ENCODE measurements at places on chromosomes 13 and 19.

DNA sequence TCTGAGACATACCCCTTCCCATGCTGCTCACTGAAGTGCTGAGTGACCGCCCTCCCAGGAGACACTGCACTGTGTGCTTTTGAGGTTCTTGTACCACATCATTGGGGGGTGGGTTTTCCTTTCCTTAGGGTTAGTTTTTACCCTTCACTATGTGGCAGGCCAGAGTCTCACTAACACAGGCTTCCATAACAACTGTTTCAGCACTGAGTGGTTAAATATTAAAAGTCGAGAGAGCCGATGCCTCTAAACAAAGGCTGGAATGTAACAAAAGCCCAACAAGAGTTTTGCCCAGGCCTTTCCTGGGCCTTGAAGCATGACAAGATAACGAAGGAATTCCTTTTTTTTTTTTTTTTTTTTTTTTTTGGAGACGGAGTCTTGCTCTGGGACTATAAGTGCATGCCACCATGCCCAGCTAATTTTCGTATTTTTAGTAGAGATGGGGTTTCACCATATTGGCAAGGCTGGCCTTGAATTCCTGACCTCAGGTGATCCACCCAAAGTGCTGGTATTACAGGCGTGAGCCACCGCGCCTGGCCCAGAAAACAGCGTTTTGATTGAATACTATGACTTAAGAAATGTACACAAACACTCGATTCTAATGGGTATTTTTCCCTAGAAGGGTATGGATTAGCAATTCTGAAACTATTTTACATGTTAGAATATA, 46.5 kb downstream of the ZNF823 start:
- no peak for DNase-seq

GRCh38 chr13:99926014-99926731, 45.4 kb downstream of the ZIC5 start:
- DNase-seq = no peak

DNA sequence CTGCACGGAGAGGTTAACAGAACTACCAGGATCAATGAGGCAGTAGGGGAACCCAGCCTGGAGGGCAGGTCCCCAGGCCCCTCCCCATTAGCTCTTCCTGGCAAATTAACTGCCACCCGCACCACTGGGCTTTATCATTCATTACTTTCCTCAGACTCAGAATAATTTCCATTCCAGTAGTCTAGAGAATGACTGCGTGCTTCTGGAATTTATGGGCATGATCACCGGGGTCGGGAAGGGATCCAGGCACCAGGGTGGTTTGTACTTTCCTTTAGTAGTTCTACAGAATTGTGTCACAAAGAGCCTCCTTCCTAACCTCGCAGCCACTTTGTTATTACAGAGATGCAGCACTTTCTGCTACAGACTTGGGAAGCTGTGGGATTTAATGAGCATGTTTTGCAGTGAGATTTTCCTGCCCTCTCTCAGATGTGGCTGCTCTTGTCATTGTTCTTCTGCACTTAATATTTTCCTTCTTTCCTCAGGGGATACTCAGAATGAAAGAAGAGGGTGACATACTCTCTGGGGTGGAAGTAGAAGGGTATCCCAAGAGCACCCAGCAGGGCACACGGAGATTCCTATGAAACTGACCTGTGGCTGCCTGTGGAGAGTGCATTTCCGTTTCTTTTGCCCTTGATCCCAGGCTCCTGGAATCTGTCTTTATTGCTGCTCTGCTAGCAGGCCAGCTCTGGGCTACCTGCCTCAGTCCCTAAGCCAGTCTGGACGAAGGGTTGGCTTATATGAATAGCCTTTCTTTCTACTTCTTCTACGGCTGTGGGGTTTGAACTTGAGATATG, 285.0 kb upstream of the SLC10A2 start:
- no peak for DNase-seq

GRCh38 chr13:75864718-75865117, 228.6 kb downstream of the LMO7 start:
- no peak for DNase-seq

DNA sequence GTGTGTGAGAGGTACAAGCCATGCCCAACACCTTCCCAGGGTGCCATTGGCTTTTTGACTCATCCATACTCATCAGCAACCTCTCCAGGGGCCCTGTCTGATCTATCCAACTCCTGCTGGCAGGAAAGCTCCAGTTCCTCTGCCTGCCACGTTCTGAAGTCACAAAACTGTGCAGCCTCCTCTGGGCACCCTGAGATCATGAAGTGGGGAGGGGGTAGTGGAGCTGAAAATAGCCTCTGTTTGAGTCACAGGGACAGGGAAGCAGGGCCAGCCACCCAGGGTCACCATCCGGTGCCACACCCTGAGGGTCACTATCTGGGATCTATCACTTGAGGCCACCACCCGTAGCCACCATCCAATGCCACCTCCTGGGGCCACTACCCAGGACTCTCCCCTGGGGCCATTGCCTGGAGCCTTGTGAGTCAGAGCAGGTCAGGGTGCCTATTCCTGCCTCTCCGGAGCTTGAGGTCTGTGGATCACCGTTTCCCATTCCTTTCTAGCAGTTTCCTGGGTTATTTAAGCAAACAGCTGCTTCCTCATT, 172.1 kb downstream of the NUFIP1 start:
- DNase-seq = no peak

DNA sequence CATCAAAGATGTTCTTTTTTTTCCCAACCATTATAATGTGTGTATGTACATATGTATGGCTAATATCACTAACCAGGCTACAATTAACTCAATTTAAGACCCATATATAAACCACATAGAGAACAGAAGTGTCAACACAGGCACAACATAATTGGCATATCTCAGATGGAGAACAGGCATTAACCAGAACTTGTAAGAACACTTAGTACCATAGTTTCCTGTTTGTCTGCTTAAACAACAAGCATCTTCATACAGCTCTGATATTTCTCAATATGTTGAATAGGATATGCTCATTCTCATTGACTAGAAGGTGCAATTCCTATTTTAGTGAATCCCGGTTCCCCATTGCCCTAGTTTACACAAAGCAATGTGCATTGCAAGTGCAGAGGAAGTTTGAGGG, 116.9 kb upstream of the EDNRB start:
- no peak for DNase-seq

DNA sequence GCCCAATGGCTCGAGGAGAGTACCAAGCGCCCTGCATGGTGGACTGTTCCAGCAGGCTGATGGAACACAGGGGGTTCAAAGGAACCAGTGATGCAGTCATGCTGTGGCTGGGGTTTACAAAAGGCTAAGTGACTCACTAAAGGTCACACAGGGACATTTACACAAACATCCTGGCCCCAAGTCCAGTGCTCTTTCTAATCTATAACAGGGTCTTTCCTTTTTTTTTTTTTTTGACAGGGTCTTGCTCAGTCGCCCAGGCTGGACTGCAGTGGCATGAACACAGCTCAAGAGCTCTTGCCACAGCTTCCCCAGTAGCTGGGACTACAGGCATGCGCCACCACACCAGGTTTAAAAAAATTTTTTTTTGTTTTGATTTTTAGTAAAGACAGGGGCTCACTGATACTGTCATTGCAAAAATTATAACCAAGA, 2.8 kb upstream of the SLC25A15 start:
- peak; percentile 60 for DNase-seq

DNA sequence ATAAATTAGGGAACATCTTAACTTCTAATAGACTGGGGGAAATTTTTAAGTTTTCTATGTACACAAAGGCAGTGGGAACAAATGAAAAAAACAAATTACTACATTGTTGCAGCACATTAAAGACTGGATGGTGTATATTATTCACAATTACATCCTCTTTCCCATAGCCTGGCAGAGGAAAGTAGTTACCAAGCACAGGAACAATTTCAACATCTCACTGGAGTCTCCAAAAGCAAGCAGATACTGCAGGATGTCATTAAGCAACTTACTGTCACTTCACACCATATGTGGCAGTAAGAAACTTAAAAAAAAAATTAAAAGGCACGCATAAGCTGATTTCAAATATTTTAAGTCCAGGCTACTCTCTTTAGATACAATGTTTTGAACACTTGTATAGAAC, 6.4 kb upstream of the EFNB2 start:
- DNase-seq = no peak

DNA sequence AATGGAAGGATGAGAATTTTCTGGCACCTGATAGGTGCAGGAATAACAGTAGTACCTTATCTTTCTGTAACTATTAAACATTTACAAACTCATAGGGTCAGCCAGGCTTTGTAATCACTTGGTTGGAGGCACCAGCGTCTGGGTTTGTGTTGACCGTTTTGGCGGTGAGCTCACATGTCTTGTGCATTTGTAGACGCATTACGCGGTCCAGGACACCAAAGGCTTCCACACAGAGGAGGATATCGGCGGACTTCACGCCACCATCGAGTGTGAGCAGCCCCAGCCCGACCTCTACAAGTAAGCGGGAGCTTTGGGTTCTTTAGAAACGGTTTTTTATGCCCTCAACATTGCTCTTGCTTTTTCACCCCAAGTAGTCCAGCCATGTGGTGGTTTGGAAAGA, 129.3 kb downstream of the ATP11A start:
- DNase-seq = no peak
